Activated CD4-positive, alpha-beta T cell treated with anti-CD3 and anti-CD28 coated beads for 24 hours (primary cell): ENCODE measurements at places on chromosomes 6 and 20.

DNA sequence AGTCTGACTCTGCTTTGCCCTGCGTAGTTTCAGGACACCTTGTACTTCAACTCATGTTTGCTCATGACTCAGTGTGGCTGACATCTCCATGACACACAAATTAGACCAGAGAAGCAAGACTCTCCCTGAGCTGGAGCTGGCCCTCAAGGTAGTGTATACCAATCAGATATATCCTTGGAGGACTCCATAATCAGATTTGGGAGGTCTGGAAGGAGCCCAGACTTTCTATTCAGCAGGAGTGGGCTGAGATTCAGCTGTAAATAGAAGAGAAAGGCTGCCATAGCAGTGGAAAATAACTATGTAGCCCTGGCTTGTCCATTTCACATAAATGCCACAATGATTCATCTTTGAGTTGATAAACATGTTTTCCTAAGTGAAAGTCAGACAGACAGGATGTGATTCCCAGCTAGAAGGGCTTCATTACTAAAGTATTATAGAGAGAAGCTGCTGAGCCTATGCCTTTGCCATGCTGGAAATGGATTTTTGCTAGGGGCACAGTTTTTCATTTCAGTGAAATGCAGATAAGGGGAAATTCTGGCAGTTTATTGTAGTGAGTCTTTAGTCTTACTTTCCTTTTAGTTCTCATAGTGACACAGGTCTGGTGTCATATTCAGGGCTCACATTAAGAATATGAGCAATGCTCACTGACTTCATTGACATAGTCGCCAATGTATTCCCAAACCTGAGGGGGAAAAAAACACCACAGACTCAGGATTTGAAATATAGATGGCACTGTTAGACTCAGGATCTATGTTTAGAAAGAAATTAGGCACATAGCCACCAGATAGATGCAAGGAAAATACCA lies 95.3 kb downstream of the CLVS2 start:
- no peak for DNase-seq

DNA sequence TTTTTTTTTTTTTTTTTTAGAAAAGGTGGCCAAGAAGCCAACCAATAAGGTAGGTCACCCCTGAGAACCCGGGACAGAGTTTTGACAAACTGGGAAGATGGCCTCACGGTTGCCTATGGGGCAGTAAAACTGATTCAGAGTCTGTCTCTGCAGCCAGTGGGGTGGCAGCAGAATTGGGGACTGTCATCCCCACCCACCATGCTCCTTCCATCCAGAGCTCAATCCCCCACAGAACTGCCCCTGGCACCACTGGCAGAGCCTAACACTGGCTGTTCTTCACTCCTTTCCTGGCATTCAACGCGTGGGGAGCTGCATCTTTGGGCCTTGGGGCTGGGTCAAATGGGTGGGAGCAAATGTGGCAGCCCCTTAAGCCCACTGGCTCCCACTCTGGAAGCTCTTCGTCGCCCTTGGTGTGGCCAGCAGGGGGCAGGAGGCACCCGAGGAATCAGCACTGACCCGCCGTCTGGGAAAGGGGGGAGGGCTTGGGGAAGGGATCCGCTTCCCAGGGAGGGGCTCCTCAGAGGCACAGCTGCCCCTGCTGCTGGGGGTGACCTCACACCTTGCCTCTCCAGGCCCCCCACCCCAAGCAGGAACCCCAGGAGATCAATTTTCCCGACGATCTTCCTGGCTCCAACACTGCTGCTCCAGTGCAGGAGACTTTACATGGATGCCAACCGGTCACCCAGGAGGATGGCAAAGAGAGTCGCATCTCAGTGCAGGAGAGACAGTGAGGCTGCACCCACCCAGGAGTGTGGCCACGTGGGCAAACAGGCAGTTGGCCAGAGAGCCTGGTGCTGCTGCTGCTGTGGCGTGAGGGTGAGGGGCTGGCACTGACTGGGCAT lies 10.4 kb downstream of the CD40 start:
- no peak for DNase-seq

GRCh38 chr20:34215711-34216381 lies 25.4 kb upstream of the ASIP start:
- peak; percentile 49 for DNase-seq

DNA sequence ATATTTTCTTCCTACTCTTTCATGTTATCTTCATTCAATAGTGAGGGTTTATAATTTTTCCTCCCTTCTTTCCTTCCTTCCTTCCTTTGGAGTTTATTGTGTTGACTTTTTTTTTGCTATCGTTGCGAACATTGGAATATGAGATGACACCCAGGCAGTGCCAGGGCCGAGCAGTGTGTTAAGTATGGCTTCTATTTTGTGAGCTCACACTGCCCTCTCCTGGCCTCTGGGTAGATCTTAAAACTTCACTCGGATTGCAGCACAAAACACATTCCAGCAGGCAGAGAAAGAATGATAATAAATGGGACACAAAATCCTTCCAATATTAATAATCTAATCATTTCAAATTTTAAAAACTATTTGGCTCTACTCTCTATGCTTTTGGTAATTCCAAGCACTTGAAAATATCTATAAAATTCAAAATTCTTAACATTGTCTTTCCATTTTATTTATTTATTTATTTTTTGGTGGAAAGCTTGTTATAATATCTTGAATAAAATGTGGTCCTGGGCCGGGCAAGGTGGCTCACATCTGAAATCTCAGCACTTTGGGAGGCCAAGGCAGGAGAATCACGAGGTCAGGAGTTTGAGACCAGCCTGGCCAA lies 147.4 kb upstream of the OLIG3 start:
- peak; percentile 38 for DNase-seq

- no peak for DNase-seq
These were observed 272.4 kb upstream of the EXOC2 start for GRCh38 chr6:965343-965742.

- no peak for DNase-seq
These were observed 15.7 kb downstream of the PXMP4 start for GRCh38 chr20:33704197-33704924.

- no peak for DNase-seq
These were observed 566.5 kb upstream of the AGPAT4 start for GRCh38 chr6:161840380-161840779.

DNA sequence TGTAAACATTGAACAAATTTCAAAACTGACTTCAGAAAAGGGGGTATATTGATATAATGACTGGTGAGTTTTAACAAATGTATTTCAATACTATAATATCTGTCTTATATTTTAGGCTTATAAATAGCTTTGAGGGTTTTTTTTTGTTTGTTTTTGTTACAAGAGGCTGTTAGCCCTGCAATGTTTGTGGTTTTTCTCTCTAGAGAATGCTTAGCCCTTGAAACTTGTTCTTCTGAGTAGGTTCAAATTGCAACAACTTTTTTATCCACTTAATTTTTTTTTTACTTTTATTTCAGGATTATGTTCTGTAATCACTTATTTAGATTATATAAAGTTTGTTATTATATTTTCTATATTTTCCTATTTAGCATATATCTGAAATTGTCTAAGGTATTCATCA lies 333.2 kb downstream of the RIMS1 start:
- DNase-seq: no peak

DNA sequence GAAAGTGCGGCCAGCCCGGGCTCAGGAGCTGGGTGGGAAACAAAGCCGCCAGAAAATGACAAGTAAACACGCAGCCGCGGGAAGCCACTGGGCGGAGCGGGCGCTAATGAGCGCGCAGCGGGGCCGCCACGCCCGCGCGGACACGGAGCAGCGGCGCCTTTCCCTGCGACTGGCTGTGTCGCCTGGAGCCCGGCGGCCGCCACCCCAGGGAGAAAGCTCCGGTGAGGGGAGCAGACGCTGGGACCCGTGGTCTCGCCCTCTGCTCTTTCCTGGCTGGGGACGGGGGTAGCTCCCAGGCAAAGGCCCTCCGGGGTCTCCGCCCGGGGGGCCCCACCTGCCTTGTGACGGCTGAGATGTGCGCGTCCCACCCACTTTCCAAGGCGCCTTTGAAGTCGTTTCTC lies 54.9 kb downstream of the PRR18 start:
- peak; percentile 32 for DNase-seq

GRCh38 chr6:113287396-113287795 lies 569.7 kb upstream of the MARCKS start:
- DNase-seq: no peak
